ENCODE measurements at places on chromosomes 13 and 19.

GRCh38 chr13:41812237-41812636 is 148.7 kb downstream of the VWA8 start:
- DNase-seq = no peak

- DNase-seq = no peak
Observed at GRCh38 chr13:40342461-40342860, 324.0 kb downstream of the FOXO1 start.

- DNase-seq = peak; percentile 49
Observed at GRCh38 chr13:98664047-98664446, 87.1 kb upstream of the STK24 start.

DNA sequence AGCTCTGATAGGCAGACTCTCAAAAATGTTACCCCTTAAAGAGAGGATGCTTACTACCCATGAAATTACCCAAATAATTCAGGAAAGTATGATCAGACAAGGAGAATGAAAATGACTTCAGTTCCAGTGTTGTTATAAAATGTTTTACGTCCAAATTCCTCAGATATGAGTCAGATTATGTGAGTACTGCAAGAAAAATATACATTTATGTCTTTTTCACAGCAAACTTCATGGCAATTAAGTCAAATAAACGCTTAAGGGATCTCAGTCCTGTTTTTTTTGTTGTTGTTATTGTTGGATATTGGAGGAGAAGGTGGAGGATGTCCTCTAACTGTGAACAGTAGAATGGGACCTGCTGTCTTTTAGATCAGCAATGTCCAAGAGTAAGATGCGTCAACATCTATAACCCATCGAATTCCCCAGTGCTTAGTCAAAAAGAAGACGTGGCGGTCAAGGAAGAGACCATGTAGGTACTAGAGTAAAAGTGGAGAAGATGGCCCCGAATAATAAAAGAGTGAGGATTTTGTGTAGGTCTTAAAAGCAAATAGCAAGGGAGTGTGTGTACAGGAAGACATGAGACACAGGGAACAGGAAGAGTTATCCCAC is 215.4 kb upstream of the IRS2 start:
- no peak for DNase-seq

DNA sequence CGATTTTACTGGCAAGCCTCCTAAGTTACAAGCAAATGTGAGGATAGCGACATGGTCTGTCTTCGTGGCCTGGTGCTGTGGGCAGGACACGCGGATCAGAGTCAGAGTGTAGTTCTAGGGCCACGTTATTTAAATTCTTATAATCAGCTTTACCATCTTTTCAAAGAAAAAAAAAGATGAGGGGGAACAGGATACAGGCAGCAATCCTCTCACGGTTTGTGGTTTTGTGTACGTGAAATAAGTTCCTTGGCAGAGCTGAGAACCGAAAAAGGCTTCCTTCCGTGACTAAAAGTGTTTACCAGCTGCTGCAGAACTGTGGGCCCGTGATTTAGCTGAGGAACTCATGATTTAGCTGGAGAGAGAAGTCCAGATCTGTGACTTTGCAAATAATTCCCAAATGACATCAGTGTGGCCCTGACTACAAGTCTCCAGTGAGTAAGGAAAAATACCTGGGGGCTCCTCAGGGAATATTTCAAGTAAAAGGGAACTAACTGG is 27.2 kb downstream of the RCBTB2 start:
- DNase-seq = peak; percentile 93

GRCh38 chr13:110352735-110353134 is 45.7 kb downstream of the COL4A2 start:
- DNase-seq = no peak

- no peak for DNase-seq
Observed at GRCh38 chr13:46783504-46783903, 13.5 kb downstream of the ESD start.

- DNase-seq = peak; percentile 19
Observed at GRCh38 chr13:48078251-48078656, 16.6 kb downstream of the MED4 start.

DNA sequence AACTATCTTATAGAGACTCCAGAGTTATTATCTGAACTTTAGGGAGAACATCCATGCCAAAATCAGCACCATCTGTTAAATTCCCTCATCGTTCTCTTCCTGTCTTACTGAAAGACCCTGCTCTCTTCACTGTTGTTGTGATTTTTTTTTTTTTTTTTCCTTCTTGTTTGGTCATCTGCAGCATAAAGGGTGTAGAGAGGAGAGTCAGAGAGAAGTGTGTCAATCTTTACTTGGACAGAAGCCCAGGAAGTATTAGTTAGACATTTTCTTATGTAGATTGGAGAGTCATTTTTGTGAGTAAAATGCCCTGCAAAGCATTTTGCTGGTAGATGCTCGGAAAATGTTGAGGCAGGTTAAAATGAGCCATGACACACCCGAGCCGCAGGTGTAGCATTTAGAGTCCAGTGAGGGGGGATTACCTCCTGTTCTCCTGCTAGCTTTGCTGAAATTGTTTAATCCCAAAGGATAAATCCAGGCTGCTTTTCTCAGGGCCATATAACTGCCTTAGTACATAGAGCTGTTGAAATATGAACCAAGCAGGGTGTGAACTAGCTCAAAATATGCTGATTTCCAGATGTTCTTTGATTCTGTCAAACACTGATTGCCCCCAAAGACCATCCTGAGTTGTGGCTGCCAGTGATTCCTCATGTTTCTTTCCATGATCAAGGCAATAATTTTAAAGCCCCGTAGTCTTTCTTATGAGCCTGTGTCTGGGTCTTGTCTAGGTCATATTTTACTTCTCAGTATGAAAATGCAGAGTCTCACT is 143.5 kb downstream of the DCT start:
- no peak for DNase-seq

GRCh38 chr13:33146843-33147611 is 130.8 kb downstream of the KL start:
- no peak for DNase-seq

DNA sequence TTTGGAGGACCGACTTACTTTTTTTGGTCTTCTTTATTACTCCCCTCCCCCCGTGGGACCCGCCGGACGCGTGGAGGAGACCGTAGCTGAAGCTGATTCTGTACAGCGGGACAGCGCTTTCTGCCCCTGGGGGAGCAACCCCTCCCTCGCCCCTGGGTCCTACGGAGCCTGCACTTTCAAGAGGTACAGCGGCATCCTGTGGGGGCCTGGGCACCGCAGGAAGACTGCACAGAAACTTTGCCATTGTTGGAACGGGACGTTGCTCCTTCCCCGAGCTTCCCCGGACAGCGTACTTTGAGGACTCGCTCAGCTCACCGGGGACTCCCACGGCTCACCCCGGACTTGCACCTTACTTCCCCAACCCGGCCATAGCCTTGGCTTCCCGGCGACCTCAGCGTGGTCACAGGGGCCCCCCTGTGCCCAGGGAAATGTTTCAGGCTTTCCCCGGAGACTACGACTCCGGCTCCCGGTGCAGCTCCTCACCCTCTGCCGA is 409 bp downstream of the FOSB start:
- no peak for DNase-seq

DNA sequence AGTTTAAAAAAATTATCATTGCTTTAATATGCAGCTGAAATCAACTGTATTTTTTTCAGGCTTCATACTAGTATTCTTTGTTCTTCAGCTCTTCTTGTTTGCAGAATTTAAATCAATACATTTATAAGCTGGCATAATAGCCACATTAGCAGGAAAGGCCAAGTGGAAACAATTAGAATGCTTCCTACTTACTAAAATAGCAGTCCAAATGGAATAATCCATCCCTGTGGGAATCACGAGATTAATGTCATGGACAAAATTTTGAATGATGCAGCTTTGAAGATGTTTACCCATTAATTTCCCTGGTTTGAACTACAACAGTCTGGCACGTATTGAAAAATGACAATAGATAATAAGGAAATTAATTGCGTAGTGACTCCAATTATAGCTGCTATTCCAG is 2650.8 kb downstream of the PCDH9 start:
- DNase-seq = no peak

GRCh38 chr19:12139885-12140544 is at the start of gene ZNF20:
TSS of gene ZNF20 (minus strand) at chr19:12140350. CDS start at chr19:12140182, 168 bp downstream.
- DNase-seq = peak; percentile 83

DNA sequence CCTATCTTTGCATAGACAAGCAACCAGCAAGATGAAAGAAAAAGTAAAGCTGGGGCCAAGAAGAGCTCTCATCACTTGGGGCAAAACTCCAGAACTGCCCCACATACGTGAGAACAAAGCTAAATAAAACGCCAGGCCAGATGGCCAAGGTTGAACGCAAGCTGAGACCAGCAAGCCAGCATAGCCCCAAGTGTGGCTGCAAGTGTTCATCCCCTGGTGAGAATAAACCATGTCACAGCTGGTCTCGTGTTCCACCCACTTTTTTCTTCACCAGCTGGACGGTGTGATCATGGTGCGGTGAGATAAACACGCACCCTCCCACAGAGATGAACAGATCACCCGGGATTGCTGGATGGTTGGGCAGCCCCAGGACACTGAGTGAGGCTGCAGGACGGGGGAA is 109.6 kb upstream of the CACNA1A start:
- DNase-seq = no peak

- DNase-seq = peak; percentile 49
Observed at GRCh38 chr13:48838193-48838973, 137.3 kb upstream of the FNDC3A start.

- DNase-seq = no peak
Observed at GRCh38 chr13:48066310-48066989, 28.5 kb downstream of the MED4 start.

DNA sequence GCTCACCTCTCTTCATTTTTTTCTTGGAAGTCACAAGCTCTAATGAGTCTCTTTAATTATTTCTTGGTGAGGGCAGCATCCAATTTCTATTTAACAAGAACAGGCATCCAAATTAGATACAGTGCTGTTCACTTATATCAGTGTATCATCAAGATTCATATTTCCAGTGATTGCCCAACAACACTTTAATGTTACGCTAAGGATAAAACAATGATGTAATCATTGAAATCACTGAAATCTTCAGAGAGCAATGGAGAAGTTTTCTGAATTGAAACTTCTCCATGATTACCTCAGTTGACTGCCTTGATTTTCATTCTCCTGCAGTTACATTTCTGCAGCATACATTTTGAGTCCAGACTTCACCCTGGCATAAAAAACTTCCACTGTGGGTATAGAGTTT is 17.1 kb upstream of the LRCH1 start:
- no peak for DNase-seq

DNA sequence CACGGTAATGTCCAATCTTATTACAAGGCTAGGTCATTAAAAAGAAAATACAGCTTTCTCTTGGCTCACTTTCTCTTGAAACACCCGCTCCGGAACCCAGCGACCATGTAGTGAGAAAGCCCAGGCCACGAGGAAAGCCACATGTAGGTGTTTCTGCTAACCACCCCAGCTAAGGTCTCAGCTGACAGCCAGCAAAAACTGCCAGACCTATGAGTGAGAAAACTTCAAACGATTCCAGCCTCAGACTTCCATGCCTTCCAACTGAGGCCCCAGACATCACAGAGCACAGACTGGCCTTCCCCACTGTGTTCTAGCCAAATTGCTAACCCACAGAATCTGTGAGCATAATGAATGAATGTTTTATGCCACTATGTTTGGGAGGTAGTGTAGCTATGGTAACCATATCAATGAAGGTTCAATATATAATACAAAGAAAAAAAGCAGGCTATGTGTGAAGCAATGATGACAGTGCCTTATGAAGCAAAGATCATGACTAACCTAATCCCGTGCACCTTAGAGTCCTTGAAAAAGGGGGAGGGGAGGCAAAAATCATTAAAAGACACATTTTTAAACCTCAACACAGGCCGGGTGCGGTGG is 11.9 kb upstream of the TPTE2 start:
- no peak for DNase-seq

GRCh38 chr13:112891477-112892401 is 77.3 kb upstream of the MCF2L start:
- DNase-seq = no peak

- DNase-seq = no peak
Observed at GRCh38 chr13:111917901-111918300, 149.0 kb upstream of the SOX1 start.

DNA sequence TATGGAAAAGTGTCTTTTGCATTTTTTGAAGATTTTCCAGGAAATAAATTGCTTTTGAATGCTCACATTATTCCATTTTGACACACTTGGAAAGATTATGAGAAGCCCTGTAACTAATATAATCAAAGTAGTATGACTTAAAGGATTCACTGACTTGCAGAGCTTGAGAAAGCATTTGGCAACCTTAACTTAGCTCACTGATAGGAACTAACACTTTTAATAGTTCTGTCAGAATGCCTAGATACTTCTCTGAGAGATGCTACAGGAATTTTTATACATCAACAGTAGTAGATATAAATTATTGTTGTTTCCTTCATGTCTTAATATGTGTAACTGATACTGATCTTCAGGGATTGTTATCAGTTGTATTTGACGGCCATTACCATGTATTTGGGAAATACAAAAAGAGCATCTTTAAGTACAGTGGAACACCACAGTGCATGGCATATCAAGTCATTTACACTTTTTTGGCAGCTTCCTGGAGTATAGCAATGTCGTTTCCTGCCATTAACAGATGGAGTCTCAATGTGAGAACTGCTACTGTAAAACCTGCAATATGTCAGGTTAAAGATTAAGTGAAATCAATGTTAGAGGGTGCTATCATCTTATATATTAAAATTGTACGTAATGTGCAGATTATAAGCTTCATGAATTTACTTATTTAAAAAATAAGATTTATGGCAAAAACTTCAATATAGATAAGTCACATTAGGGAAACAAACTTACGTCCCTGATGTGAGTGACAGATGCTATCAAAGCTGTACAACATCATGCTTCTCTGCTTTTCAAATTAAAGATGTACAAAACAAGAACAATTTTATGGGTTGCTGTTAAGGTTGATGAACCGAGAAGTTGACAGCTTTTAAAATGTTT is 1159.8 kb upstream of the MIR17HG start:
- DNase-seq = no peak

- no peak for DNase-seq
Observed at GRCh38 chr19:40717880-40718773, 1.2 kb downstream of the ITPKC start.

- no peak for DNase-seq
Observed at GRCh38 chr13:39073983-39074382, 35.7 kb downstream of the NHLRC3 start.

DNA sequence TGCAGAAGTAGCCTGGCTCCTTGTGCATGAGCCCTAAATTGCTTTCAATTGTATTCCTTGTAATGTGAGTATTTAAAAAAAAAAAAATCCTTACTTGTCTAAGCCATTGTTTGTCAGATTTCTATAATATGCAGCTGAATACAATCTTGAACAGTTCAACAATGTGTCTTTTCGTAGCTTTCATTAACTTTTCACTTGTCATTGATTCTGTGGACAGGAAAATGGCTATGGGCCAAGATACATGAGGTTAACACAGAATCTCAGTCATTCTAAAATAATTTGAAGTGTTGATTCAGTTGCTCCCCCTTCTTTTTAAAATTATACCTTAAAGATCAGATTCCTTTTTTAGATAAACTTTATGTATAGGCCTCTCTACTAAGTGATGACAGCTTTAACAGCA is 395.8 kb upstream of the KLF12 start:
- no peak for DNase-seq
